ENCODE measurements at places on chromosomes 12 and 14.

DNA sequence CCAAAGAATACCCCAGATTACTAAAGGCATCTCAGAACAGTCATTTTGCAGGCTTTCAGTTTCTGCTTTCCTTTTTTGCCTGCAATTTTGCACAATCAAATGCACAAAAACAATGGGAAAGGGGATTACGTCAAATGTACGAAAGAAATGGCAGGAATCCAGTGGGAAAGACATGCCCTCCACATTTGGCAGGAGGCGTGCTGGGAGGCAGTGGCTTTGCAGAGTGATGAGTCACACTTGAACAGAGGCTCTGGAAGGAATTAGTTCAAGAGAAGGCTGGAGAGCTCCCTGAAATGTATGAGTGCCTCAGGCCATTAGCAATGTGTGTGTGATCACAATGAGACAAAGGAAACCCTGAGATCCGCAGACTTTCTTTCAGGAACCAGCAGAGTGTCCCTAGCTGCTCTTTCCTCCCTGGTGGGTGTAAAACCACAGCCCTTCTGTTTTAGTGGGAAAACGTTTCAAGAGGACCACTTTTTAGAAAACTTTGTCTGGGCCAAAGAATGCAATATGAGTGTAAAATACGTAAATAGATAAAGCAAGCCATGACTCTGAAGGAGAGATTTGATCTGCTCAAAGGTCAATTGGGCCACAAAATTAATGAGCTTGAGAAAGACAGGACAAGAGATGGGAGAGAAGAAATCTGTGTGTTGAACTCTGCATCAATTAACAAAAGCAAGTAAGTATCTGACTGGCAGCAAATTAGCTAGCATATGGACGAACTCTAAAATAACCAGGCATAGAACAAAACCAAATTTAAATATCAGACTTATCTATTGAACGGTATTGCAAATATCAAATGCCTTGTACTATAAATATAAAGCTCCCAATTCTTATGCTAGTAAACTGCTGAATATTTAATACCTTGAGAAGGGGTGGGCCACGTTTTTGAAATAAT, 155.4 kb upstream of the PDE3A start:
- peak; percentile 96 for DNase-seq

DNA sequence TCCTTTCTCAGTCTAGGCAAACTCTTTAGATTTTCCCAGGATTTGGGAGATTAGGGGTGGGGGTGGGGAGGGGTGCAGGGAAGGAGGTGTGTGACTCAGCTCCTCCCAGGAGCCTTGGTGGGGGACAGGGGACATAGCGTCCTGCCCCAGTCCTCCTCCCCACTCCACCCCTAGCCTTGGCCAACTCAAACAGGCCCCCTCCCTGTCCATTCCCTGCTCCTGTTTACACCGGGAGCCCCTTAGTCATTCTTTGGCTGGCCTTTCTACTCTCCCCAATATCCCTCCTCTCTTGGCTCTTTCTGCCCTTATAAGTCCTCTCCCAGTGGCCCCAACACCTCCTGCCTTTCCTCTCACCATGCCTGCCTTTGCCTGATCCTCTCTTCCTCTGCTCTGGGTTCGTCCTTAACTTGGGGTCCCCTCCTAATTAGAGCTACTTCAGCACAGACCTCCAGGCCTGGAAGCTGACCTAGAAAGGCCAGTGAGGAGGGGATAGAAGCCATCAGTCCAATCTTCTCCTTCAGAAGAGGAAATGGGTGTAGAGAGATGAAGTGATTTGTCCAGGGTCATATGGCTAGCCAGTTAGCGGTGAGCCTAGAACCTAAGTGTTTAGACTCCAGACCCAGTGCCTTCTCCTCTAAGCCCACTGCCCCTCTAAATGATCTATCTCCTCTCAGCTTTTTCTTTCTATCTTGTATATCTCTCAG, 2.3 kb upstream of the ITGA5 start:
- no peak for DNase-seq

DNA sequence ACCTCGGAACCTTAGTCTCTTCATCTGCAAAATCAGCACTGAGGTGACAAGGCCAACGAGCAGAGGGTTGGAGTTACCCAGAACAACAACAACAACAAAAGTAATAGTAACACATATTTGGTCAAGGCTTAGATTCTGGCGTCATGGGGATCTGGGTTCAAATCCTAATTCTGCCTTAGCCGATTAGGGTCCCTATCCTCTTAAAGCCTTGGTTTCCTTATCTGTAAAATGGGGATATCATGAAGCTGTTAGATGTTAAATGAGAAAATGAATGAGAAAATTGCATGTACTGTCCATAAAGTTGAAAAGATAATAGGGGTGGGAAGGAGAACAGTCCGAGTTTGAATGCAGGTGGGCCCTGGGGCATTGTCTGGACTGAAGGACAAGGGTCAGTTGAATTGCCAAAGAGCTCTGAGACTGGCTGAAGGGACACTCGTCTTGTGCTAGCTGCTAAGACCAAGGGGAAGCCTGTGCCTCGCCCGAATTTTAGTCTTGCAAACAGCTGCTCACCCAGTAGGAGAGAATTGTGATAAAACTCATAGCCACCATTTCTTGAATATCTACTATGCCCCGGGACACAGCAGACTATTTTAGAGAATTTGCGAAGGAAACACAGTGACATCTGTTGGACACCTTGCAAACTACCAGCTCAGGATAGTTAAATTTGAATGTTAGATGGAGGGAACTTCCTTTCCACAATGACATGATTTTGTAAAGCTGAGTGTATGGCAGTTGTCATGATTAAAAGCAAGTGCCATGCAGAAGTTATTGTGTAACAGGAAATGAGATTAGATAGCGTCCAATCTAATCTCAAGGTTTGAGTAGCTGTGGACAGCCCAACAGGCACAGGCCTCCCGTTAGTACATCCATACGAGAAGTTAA, 6.8 kb upstream of the HNF1A start:
- peak; percentile 78 for DNase-seq

- DNase-seq: peak; percentile 95
Measured at GRCh38 chr12:107027636-107028053, 40.7 kb upstream of the MTERF2 start.

DNA sequence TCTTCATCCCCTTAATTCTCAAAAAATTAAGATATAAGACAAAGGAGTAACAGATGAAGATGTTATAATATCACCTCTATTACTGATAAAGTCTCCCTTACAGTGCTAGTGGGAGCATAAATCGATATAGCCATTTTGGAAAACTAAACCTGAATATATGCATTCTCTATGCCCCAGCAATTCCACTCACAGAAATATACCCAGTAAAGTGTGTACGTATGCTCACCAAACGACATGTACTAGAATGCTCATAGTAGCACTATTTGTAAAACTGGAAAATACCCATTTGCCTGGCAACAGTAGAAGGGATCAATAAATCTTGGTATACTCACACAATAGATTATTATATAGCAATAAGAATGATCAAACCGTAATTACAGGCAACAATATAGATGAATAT, 44.0 kb upstream of the HIF1A start:
- DNase-seq: no peak

DNA sequence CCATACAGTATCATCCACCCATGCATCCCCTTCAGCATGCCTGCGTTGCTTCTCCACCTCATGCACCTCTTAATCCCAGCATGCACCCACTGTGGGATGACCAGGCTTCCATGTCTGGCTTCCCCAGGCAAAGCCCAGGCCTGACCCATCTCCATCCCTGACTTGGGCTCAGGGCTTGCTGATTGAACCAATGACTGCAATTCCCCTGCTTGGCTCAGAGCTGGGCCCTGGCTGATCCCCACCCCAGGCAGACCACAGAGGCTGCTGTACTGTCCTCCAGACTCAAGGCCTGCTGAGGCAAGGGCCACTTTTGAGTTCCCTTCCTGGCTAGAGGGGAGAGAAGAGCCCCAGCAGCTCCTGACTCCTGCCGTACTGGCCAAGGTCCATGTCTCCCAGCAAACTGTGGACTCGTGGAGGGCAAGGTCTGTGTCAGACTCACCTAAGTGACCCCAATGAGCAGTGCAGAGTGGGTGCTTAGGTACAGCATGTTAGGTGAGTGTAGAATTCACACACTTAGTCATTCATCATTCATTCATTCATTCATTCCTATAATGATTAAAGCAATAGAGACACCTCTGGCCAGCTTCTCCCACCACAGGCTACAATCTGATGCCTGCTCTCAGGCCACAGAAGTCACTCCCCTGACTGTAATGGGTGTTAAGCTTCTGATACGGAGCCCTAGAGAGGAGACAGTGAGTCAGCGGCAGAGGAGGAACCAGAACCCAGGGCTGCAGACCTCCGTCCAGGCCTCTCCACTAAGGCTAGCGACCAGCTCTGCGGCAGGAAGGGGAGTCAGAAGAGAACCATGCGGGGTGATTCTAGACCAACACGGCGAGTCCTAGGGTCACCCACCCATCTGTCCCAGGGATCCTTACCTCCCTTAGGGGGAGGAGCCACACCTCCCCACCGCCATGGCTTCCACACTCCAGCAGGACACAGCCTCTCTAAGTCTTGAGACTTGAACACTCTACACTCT, 2.9 kb downstream of the BEGAIN start:
- no peak for DNase-seq

DNA sequence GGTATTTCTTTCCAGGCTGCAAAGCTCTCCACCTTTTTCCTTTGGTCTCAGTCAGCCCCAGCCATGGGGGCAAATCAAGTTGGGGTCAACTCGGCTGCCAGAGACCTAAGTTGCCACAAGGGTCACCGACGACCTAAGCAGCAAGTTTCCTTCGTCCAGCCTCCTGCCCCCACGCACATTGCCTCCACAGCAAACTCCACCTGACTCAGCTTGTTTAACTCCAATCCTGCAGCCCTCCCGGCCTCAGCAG, 767 bp upstream of the KCNMB4 start:
- no peak for DNase-seq

GRCh38 chr14:38762845-38763244, 340.2 kb downstream of the SEC23A start:
- no peak for DNase-seq

DNA sequence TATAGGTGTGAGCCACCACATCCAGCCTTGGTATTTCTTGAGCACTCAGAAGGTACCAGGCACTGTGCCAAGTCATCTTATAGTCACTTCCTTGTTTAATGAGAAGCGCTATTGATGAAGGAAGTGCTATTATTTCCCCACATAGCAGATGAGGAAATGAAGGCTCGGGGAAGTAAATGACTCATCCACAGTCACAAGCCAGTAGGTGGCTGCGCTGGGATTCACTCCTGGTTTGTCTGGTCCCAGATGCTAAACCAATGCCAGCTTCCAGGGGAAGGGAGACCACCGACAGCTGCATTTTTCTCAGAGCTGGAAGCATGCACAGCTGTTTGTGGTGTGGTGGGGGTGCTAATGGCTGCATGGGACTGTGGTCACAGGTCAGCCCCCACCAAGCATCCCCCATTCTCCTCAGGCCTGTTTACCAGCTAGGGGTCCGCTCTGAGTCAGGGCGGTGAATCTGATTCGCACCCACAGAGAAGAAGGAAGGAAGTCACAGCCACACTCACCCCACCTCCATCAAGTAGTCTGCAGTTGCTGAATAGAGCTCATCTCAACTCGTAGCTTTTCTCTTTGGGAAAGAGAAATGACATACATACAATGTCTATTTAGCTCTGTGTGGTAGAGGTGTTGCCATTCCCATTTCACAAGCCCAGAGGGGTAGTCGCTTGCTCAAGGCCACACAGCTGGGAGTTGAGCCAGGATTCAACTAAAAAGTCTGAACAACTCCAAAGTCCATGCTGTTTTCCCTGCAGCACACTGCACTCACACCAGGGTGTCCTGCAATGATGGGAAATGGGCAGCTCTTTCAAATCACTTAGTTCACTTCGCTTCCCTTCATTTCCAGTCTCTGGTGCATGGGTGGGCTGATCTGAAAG, 6.3 kb upstream of the LTBP2 start:
- no peak for DNase-seq

GRCh38 chr14:100532906-100533655, 54.1 kb downstream of the BEGAIN start:
- no peak for DNase-seq

- no peak for DNase-seq
Measured at GRCh38 chr12:89421092-89421835, 69.0 kb upstream of the DUSP6 start.

DNA sequence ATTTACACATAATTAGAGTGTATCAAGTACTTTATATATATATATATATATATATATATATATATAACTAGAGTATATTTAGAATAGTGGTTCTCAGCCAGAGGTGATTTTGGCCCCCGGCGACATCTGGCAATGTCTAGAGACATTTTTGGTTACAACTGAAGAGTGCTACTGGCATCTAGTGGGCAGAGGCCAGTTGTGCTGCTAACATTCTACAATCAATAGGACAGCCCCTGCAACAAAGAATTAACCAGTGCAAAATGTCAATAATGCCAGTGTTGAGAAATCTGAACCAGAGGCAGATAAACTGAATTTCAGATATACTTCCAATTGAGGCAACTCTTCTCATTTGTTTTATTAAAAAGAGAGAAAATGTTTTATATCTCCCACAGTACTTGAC, 8.9 kb downstream of the GTF2A1 start:
- DNase-seq: peak; percentile 53

DNA sequence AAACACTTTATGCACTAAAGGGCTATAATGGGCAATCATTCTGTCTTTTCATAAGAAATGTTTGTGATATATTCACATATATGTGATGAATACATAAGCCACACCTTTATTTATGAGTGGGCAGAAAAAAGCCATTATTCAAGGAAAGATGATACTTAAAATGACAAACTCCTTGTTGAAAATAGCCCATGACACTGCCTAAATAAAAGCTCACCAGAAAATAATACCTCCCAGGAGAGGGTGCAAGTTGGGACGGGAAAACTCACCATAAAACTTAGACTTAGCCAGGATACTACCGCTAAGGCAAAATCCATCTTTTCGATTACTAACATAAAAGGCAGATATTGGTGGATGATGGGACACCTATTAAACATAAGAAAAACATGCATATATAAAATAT, 35.8 kb upstream of the BBS10 start:
- no peak for DNase-seq

- DNase-seq: no peak
Measured at GRCh38 chr12:74602881-74603672, 65.4 kb downstream of the ATXN7L3B start.

DNA sequence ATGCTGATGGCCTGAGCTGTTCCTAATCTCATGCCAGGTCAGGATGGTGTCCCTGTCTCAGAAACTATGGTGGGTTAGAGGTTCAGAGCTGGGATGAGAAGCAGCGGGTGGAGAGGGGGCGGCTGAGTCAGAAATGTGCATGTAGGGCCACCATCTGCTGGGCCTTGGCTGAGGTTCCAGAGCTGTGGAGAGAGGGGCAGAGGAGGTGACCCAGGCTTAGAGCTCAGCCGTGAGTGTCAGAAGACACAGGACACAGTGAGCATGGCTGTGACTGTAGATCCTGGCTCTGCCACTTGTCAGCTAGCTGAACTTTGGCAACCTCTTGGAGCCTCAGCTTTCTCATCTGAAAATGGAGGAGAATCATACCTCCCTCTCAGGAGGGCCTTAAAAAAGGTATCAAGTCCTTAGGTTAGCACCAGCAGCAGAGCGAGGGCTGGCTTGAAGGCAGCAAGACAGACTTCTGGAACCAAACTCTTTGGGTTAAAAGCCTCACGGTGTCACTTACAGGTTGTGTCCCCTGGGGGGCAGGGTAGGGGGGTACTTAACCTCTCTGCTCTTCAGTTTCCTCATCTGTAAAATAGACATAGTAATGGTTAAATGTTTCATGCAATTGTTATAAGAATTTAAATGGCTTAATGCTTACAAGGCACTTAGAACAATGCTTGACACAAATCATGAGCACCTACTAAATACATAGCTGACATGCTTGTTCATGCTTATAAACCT, 34.8 kb downstream of the TMEM229B start:
- DNase-seq: no peak

- DNase-seq: peak; percentile 96
Measured at GRCh38 chr14:53953002-53953827, 3.4 kb downstream of the BMP4 start.
